ENCODE measurements at places on chromosomes 1 and 21.

GRCh38 chr1:62484824-62485468 is 48.1 kb downstream of the USP1 start:
- no peaks in the 10 kb centered on the region for H3K27me3 ChIP-seq
- H3K4me1 ChIP-seq, result no peaks in the 10 kb centered on the region
- no peak for DNase-seq

- H3K27me3 ChIP-seq, result no peaks in the 10 kb centered on the region
- H3K27ac ChIP-seq, result peak overlapping the region; percentile 30
- H3K4me3 ChIP-seq, result no peak overlapping the region
- H3K4me1 ChIP-seq, result peaks cover 5% of the 10 kb centered on the region
These were observed 1.3 kb downstream of the SH2D2A start for GRCh38 chr1:156815307-156815826.

DNA sequence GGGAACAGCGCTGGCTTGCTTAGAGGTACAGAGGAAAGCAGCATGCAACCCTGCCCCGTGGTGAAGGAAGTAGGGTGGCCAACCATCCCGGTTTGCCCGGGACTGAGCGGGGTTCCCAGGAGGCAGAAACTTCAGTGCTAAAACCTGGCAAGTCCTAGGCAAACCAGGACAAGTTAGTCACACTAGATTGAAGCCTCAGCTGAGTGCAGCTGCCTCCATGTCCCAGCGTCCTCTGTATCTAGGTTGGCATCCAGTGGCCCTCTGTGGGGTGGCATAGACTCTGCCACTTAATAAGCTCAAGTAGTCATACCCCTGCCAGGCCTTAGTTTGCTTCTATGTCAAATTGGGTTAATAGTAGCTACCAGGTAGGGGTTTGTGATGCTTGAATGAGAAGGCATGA is 67.1 kb downstream of the ATP2B4 start:
- no peak for DNase-seq
- H3K27me3 ChIP-seq, result no peaks in the 10 kb centered on the region
- no peak overlapping the region for H3K4me3 ChIP-seq
- peak overlapping the region; percentile 78 for H3K27ac ChIP-seq

DNA sequence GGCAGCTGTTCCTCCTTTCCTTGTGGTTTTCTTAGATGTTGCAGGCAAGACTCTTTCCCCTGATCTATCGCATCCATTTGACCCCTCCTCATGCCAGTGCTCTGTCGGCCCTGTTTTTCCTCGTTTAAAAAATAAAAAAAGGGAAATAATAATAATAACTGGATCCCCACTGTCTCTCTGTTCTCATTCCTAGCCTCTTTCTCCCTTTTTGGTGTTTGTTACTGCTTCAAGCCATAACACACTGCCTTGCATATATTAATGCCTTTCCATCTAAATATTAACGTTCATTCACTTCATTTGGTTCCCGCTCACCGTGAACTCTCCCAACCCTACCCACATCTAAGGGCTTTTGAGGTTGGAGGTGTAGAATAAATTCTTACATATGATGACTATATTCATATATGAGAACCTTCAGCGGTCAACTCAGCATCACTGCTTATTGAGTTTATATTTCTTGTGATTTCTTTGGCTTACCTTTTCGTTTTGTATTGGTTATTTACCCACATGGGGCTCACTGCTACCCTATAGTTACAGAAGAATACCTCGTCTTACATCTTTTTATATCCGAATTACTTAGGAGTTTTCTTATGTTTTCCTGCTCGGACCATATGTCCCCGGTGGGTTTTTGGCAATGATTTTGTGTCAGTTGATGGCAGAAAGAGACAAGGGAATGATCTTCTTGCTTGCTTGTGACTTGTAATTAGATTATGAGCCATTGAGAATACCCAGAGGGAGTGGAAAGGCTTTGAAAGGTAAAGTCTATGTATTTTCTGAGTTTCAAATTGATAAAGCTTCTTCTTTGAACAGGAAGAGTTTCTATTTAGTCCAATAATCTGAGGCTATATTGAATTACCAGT is 805 bp downstream of the ATG4C start:
- no peaks in the 10 kb centered on the region for H3K4me1 ChIP-seq
- no peaks in the 10 kb centered on the region for H3K36me3 ChIP-seq
- no peak for DNase-seq

GRCh38 chr1:171457412-171457811 is 27.9 kb upstream of the PRRC2C start:
- no peak overlapping the region for H3K27ac ChIP-seq
- no peak for DNase-seq
- no peak overlapping the region for H3K4me3 ChIP-seq
- no peaks in the 10 kb centered on the region for H3K36me3 ChIP-seq
- no peaks in the 10 kb centered on the region for H3K4me1 ChIP-seq

- H3K4me1 ChIP-seq, result no peaks in the 10 kb centered on the region
- no peak overlapping the region for H3K27ac ChIP-seq
These were observed 31.2 kb downstream of the FMN2 start for GRCh38 chr1:240122639-240123613.

GRCh38 chr1:229041946-229042345 is 229.0 kb upstream of the RAB4A start:
- H3K27me3 ChIP-seq, result no peaks in the 10 kb centered on the region
- H3K36me3 ChIP-seq, result no peaks in the 10 kb centered on the region
- no peaks in the 10 kb centered on the region for H3K4me1 ChIP-seq
- no peak overlapping the region for H3K4me3 ChIP-seq
- no peak for DNase-seq
- no peak overlapping the region for H3K27ac ChIP-seq

GRCh38 chr1:186295980-186296379 is 79.1 kb downstream of the TPR start:
- no peak within 1 kb of the TSS for H3K27ac ChIP-seq
- no peak for DNase-seq
- no peaks in the 10 kb centered on the region for H3K36me3 ChIP-seq

DNA sequence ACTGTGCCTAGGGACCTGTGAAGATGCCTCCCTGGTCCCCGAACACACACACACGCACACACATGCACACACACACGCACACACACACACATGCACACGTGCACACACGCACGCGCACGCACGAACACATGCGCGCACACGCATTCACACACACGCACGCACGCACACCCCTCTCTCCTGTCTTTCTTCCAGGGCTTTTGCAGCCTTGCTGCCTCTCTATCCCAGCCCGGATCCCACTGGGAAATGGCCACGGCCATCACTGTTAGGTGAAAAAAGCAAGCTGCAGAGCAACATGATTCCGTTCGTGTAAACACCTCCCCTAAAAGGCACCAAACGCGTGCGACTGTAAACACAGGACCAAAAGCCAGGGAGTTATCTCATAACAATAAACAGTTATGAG is 39.7 kb downstream of the NKAIN1 start:
- H3K27ac ChIP-seq, result no peak overlapping the region
- no peaks in the 10 kb centered on the region for H3K36me3 ChIP-seq
- H3K27me3 ChIP-seq, result no peaks in the 10 kb centered on the region
- no peak overlapping the region for H3K4me3 ChIP-seq
- H3K4me1 ChIP-seq, result peaks cover 2% of the 10 kb centered on the region

DNA sequence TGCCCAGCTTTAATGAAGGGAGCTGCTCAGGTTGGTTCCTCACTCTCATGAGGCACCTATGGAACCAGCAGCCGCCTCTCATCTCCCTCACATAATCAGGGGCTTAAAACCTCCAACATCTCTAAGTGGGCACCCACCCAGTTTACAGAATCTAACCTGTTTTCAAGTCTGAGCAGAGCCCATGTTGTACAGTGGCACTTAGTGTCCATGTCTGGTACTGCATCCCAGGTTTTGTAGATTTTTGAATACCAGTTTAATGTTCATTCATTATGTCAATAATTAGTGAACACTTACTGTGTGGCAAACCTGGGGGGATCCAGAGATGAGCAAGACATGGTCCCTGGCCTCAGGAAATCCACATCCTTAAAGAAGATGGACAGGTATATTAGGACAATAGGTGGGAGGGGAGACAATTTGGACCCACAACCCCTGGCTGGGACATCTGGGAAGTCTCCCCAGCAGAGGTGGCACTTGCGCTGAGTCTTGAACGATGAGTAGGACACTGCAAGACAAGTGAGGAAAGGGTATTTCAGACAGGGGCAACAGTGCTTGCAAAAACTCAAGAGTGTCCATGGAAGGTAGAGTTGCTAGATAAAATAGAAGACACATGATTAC is 83.3 kb downstream of the LACTBL1 start:
- H3K4me3 ChIP-seq, result no peak overlapping the region
- H3K27ac ChIP-seq, result no peak overlapping the region
- DNase-seq, result no peak
- H3K4me1 ChIP-seq, result no peaks in the 10 kb centered on the region
- no peaks in the 10 kb centered on the region for H3K36me3 ChIP-seq

DNA sequence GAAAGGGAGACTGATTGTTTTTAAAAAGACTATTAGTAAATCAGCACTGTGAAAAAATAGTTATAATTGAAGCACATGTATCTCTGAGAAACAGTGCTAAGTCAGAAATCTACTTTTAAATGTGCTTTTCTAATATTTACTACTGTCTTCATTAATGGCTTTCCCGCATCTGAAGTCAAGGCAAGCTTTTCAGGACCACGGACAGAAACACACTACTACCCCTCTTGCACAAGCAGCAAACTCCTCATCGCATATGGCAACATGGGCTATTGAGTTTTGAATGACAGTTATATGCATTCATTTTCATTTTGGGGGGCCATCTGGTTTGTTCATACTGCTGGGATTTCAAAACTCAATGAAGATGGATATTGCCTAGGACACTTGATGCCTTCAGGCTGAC is 433.4 kb upstream of the CAMK1G start:
- H3K27me3 ChIP-seq, result no peaks in the 10 kb centered on the region
- DNase-seq, result no peak
- no peak overlapping the region for H3K4me3 ChIP-seq

- no peak overlapping the region for H3K27ac ChIP-seq
- H3K4me3 ChIP-seq, result no peak overlapping the region
- peaks cover 1% of the 10 kb centered on the region for H3K4me1 ChIP-seq
- no peaks in the 10 kb centered on the region for H3K36me3 ChIP-seq
- H3K27me3 ChIP-seq, result no peaks in the 10 kb centered on the region
These were observed 123.2 kb downstream of the DPYD start for GRCh38 chr1:97797403-97798183.

GRCh38 chr1:99731384-99731783 is 35.1 kb downstream of the FRRS1 start:
- no peak overlapping the region for H3K27ac ChIP-seq
- no peak for DNase-seq
- H3K27me3 ChIP-seq, result no peaks in the 10 kb centered on the region
- no peak overlapping the region for H3K4me3 ChIP-seq
- no peaks in the 10 kb centered on the region for H3K36me3 ChIP-seq
- no peaks in the 10 kb centered on the region for H3K4me1 ChIP-seq

DNA sequence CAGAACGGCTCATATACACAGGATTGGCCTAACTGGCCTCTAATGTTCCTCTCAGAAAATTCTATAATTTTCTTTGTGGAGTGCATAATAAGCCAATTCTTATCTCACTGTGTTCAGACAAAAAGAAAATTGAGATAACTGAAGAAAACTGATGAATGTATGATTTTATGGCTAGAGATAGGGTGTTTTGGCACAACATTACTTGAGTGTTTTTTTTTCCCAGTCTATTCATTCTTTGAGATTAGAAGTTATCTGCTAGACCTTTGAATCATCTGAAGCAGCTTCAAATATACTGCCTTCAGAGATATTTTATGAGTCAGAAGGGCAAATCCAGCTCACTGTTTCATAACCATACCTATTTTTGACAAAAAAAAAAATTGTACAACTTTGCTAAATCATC is 85.6 kb downstream of the VAV3 start:
- no peak for DNase-seq
- no peaks in the 10 kb centered on the region for H3K4me1 ChIP-seq
- H3K4me3 ChIP-seq, result no peak overlapping the region
- no peak overlapping the region for H3K27ac ChIP-seq
- H3K27me3 ChIP-seq, result no peaks in the 10 kb centered on the region
- no peaks in the 10 kb centered on the region for H3K36me3 ChIP-seq

DNA sequence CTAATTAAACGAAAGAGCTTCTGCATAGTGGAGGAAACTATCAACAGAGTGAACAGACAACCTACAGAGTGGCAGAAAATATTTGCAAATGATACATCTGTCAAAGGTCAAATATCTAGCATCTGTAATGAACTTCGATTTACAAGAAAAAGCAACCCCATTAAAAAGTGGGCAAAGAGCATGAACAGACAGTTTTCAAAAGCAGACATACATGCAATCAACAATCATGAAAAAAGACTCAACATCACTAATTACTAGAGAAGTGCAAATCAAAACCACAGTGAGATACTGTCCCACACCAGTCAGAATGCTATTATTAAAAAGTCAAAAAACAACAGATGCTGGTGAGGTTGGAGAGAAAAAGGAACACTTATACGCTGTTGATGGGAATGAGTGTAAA is 103.2 kb downstream of the MAGI3 start:
- no peak overlapping the region for H3K27ac ChIP-seq
- no peak overlapping the region for H3K4me3 ChIP-seq
- no peaks in the 10 kb centered on the region for H3K27me3 ChIP-seq
- no peak for DNase-seq
- H3K36me3 ChIP-seq, result no peaks in the 10 kb centered on the region

- no peaks in the 10 kb centered on the region for H3K36me3 ChIP-seq
- peaks cover 10% of the 10 kb centered on the region for H3K4me1 ChIP-seq
- no peak overlapping the region for H3K27ac ChIP-seq
- no peak overlapping the region for H3K4me3 ChIP-seq
- H3K27me3 ChIP-seq, result no peaks in the 10 kb centered on the region
These were observed 23.6 kb downstream of the OPTC start for GRCh38 chr1:203517426-203518110.

DNA sequence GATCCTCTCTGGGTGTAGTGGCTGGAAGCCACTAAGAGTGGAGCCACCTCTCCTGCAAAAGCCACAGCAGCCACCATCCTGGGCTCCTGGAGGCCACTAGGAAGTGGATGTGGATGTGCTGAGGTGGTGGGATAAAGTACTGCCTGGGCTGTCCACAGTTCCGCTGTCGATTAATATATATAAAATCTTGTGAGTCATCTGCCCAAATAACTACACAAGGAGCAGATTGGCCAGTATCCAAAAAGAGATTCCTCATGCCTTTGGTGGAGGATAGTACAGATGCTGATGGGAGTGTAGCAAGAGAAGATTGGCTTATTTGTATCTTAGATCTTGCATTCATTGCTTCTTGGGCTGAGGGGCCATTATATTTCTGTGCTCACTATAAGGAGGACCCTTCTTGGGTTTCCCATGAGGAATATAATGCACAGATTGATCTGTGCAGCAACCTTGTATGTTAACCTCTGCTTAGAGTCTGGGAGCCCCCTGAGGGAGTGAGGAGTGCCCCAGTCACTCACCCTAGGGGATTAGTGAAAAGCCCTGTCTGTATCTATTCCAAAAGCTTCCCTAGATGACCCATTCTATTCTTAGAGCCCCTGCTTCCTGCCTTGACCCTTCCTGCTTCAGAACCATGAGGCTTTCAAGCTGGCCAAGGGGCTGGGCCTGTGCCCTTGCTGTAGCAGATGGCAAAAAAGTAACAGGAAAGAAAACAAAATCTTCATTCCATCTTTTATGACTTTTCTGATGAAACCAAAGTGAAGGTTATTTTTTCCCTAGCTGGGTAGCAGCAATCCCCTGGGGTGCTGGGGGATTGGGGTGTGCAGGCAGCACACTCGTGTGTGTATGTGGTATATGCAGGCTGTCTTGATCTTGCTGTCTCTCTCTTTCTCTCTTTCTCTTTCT is 31.7 kb downstream of the RCSD1 start:
- H3K36me3 ChIP-seq, result no peaks in the 10 kb centered on the region
- no peaks in the 10 kb centered on the region for H3K27me3 ChIP-seq

Data from ovary (tissue), 10 donors.